ENCODE measurements at places on chromosomes 2 and 18.
A peak's percentile ranks its signal among the peaks of the same experiment; 100 is the strongest.

DNA sequence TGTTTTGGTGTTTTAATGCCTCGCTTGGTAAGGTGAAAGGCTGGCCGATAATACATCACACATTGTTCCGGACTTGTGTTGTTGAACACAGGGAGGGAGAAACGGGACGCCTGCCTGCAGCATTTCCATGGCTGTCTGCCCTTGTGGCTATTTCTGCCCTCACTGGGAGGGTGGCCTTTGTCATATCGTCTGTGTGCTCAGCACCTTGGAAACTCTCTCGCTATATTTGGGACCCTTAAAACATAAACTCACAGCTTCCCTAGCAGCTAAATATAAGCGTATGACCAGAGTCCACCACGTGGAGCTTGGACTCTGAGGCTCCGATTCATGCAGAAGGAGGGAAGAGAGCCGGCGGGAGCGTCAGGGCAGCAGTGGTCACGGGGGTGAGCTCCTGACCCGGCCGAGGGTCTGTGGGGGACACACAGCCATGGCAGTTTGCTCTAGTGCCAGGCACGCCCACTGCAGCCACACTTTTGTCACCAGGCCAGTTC lies 111.7 kb downstream of the SH3BP4 start:
- DNase-seq, result no peak

DNA sequence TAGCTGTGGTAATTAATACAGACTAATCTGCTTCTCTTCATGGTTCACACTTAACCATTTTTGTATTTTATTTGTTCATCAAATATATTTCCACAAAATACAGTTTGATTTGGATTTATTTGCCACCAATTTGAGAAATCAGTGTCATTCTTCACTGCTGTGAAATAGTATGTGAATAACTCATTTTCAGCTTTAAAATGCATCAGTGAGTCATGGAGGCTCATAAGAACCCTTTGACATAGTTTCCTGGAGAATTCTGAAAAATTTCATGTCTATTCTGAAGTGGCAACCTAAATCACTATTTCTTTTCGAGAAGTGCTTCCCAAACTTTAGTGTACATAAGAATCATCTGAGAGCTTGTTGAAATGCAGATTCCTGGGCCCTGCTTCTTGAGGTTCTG lies 1026.7 kb upstream of the ACVR2A start:
- no peak for DNase-seq

DNA sequence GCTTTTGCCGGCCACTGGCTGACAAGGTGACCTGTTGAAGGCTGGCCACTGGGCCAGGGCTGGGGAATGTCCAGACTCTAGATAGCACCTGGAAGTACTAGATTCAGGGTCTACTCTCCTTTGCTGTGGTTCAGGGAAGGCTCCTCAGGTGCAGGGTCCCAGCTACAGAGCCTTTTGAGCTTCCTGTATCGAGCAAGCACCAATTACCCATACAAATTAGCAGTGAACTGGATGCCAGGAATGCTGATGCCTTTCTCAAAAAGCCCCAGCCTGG lies 213.4 kb downstream of the CYP26B1 start:
- DNase-seq, result no peak

DNA sequence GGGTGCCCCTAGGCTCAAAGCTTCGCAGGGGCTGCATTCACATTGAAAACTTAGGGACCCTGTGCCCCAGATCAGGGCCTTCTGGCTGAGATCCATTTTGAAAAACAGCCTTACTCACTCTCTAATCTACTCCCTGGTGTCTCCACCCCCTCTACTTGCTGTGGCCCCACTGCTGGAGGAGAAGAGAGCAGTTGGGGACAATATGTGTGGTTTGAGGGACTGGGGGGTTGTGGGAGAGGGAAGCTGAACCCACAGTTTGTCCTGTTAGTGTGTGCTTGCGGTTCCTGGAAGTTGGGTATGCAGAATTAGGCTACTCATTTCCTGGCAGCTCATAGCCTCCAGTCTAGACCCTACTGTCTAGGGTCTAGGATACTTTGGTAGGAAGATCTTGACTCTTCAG lies 211.4 kb downstream of the PRKCE start:
- no peak for DNase-seq

DNA sequence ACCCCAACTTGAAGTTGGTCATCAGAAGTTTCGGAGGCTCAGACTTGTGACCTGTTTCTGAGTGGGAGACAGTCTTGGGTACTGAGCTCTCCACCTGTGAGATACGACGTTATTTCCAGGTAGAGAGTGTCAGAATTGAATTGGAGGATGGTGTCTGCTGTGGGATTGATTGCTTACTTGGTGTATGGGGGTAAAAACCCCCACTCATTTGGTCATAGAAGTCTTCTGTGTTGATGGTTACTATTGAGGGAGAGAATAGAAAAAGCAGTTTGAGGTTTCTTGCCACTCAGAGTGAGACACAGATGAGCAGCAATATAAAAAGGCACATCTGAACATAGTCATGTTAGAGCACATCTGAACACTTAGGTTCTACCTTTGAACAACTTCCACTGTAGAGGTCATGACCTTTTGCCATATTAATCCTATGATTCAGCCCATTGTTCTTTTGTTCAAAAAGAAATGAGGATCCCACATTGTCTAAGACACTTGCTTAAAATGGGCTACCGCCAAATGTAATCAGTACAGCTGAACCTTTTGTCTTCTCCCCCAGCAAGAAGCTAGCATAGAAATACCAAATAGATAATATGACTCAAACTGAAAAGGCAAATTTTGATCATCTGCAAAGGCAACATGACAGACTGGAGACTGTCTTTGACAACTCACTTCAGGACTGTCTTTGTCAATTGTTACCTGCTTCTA lies 73.3 kb downstream of the NAB1 start:
- no peak for DNase-seq

- DNase-seq, result no peak
Measured at GRCh38 chr2:3107567-3107966, 270.1 kb downstream of the EIPR1 start.

DNA sequence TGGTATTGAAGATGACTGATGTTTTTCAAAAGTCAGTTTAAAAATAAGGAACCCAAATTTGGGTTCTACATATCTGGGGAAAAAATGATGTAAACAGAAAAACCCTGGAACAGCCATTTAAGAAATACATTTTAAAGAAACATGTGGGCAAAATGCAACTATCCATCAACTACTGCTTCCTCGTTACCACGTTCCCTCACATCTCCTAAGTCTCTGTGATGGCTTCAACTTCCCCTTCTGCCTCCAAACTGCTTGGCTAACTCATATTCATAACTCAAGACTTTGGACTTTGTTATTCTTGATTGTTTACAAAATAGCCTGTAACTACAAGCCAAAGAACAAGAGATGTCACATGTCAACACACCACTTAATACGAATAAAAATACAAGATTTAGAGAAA lies 116.3 kb downstream of the DYM start:
- DNase-seq, result no peak

GRCh38 chr2:191692502-191693115 lies 14.7 kb downstream of the NABP1 start:
- no peak for DNase-seq

- DNase-seq, result no peak
Measured at GRCh38 chr2:220775856-220776488, 796.1 kb downstream of the EPHA4 start.

GRCh38 chr2:11865805-11866204 lies 119.4 kb downstream of the LPIN1 start:
- DNase-seq, result no peak

GRCh38 chr2:8431446-8432125 lies 250.3 kb upstream of the ID2 start:
- DNase-seq, result no peak

DNA sequence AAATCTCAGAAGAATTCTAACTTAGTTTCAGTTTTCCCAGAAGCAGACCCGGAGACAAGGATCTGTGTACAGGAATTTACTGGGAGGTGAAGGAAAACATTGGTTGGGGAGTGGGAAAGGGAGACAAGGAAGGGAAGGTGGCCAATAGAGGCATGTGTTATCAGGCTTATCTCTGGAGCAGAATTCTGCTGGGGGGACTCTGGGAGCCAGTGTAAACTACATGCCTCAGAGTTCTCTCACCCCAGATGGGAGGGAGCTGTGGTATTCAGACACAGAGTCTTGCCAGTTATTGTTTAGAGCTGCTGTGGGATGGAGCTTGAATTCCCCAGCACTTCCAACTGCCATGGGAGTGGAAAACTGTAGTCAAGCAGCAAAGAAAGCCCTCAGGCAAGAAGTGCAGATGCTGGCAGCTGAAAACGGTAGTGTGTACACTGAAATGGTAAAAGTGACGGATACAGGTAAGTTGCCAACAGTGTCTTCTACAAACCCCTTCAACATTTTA lies 19.0 kb downstream of the DNPEP start:
- DNase-seq, result no peak

DNA sequence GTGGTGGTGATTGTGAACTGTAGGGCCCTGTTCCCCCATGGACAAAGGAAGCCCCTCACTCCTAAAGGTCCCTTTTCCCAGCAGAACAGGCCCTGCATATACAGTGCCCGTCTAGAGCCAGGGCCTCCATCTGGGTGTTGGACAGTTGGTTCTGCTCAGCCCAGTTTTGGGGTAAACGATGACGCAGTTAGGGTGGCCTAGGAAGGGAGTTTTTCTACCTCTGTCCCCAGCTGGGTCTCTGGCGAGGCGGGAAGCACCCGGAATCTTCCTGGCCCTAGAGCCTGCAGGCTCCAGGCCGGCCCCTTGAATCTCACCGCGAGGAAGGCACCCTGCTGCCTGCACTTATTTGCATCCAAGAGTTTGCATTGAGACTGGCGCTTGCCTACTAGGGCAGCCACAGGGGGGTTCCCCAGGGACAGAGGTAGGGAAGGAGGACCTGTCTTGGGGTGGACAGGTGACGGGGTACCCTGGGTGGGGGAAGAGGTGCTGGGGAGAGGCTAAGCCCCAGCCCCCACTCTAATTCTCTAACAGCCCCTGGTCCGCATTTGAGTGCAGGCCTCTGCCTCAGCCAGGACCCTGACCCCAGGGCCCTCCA lies 529 bp upstream of the MTA3 start:
- DNase-seq, result peak; percentile 18

- no peak for DNase-seq
Measured at GRCh38 chr2:60337142-60337497, 216.3 kb downstream of the BCL11A start.

GRCh38 chr2:61926531-61927477 lies 21.3 kb downstream of the COMMD1 start:
- DNase-seq, result no peak

GRCh38 chr18:45837283-45838070 lies 12.0 kb downstream of the SIGLEC15 start:
- peak; percentile 51 for DNase-seq

GRCh38 chr2:66198873-66199272 lies 236.1 kb upstream of the MEIS1 start:
- DNase-seq, result no peak

DNA sequence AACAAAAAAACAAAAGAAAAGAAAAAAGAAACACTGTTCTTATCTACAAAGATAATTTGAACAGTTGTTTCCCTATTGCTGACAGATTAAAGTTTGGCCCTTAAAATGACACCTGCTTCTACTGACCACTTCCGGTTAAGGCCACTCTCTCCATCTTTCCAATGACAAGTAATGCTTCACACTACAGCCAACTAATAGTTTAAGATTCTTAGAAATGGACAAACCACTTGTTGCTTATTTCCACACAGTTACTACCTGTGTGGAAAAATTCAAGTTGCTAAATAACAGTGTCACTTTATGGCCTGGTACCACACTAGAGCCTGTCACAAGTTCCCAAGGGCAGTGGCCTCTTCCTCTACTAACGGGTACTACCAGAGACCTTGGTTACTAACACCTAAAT lies 2.4 kb downstream of the TMEM185B start:
- no peak for DNase-seq

- DNase-seq, result no peak
Measured at GRCh38 chr2:64860276-64860885, 128.8 kb upstream of the SLC1A4 start.

DNA sequence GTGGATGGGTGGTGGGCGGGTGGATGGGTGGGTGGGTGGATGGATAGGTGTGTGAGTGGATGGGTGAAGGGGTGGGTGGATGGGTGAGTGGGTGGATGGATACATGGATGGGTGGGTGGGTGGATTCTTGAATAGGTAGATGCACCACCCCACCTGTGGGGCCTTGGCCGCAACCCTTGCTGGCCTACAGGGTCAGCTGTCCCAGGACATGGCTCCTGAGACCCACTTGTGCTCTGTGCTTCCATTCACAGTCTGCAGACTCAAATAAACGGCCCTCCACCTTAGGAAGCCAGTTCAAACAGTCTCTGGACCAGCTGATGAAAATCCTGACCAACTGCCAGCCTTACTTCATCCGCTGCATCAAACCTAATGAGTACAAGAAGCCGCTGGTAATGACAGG lies 54.4 kb downstream of the MYO7B start:
- no peak for DNase-seq

DNA sequence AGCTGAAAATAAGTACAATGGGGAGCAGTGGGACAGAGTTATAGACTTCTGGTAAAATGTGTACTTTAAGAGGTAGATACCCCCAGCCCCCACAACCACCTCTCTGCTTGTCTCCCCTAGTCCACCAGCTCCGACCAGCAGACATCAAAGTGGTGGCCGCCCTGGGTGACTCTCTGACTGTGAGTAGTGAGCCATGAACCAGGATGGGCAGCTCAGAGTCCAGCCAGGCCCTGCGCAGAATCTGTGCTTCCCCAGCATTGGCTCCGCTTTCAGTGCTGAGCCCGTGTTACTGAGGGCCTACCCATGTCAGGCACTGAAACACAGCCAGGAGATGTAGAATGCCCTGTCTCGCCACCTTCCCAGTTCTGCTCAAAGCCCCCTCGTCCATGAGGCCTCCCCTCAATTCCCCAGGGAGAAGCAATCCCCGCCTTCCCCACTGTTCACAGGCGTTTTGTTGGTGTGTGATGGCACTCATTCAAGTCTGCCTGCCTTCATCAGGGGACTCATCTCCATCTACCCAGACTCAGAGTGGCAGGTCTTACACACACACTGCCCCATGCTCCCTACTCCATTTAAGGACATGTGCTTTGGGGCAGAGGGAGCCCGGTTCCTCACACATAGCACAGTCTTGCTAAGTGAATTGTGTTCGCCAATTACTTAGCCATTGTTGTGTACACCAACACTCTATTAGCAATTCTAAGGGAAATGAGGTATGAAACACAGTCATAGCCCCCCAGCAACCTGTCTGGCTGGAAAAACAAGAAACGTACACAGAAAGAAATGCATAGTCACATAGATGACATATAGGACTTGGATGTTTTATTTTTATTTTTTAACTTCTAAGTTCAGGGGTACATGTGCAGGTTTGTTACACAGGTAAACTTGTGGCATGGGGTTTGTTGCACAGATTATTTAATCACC lies 122.6 kb downstream of the PLB1 start:
- no peak for DNase-seq

All from CD4-positive, alpha-beta T cell treated with Interleukin-17A for 1 hour (primary cell).